OCI-M1 (cell line): ENCODE measurements at places on chromosomes 7 and 10.

GRCh38 chr10:119633538-119634218, 17.5 kb upstream of the BAG3 start:
- DNase-seq = no peak

GRCh38 chr7:75054744-75055143, 18.9 kb downstream of the RCC1L start:
- DNase-seq = no peak

DNA sequence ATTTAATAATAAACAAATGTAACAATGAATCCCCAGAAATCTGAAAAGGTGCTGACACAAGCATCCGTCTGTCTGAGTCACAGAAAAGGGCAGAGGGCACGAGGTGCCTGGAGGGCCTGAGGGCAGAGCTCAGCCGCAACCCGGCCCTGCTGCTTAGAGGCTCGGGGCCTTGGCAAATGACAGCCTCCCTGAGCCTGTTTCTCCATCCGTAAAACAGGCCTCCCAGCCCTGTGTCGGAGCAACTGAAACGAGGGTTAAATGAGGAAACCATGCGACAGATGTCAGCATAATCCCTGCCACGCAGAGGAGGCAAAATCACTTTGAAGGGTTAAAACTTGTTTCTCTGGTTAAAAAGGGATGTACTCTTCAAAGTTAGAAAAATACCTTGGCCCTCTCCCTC, 24.9 kb downstream of the NUDT1 start:
- DNase-seq = no peak

DNA sequence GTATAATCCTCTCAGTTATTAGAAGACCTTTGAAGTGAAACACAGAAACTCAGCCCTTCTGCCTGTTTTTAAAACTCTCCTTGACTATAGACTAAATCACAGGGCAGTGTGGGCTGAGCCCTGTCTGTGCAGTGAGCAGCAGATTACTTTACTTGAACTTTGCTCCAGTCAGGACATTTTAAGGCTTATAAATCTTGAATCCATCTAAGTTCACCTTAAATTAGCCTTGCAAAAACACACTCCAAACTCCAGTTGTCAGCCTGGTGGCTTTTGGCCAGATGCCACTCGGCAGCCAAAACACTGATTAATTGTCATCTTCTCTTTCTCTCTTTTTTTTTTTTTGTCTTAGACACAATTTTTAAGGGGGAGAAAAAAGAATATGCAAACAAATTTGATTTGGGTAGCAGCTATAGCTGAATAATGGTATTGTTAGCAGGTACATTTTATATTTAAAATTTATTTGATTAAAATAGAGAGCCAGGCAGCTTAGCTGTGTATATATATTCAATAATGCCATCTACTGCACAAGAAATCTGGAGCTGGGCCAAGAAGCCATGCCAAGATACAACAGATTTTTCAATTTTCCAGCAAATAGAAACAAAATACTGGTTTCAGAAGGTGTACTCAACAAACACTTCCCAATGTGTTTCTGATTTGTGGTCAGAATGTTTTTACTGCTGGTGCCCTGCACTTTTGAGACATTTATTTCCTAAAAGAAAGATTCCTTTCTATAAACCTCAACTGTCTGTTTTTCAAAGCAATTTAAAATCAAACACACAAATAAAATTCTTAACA, 247.7 kb downstream of the TFEC start:
- DNase-seq = peak; percentile 7

GRCh38 chr7:140683657-140684056, 10.9 kb downstream of the ADCK2 start:
- DNase-seq = no peak

- DNase-seq = peak; percentile 29
These were observed 1.2 kb downstream of the HOXA11 start for GRCh38 chr7:27183682-27184336.

DNA sequence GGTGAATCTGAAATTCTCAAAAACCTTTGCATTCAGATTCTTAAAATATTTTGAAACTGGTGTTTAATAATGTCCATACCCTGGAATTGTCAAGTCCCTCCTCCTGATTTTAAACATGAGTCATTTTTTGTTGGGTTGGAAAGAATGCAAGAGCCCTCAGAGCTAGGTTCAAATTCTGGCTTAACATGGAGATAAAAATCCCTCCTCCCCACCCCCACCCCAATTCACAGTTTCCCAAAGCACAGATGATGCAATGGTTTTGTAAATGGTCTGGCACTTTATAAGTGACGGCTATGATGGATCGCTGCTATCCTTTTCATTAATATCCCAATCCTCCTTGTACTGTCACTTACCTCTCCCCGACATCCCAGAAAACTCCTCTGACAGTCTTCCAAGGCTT, 332.8 kb downstream of the PLXNA4 start:
- peak; percentile 1 for DNase-seq

GRCh38 chr7:22117222-22117621, 171.5 kb upstream of the CDCA7L start:
- DNase-seq = no peak

GRCh38 chr7:88202799-88203198, 17.0 kb downstream of the SRI start:
- no peak for DNase-seq

- DNase-seq = no peak
These were observed 112.7 kb downstream of the GFRA1 start for GRCh38 chr10:116160271-116160670.

DNA sequence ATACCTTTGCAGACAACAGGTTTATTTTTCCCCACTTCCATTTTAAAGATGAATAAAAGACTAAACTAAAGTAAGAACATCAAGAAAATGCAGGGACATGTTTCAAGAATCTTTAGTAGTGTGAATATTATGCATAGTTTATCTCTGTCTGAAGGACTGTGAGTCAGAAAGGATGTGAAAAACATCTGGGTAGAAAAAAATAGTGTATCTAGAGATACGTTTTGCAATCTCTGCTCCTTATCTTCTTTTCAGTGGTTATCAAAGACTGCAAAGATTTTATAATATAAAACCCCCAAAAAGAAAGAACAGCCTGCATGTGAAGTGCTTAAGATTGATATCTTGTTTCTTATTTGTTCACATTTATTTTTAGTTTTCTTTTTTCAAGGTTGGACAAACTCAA, 101.9 kb upstream of the ARHGAP21 start:
- peak; percentile 16 for DNase-seq

GRCh38 chr7:96414931-96415292, 93.0 kb upstream of the SLC25A13 start:
- peak; percentile 92 for DNase-seq

DNA sequence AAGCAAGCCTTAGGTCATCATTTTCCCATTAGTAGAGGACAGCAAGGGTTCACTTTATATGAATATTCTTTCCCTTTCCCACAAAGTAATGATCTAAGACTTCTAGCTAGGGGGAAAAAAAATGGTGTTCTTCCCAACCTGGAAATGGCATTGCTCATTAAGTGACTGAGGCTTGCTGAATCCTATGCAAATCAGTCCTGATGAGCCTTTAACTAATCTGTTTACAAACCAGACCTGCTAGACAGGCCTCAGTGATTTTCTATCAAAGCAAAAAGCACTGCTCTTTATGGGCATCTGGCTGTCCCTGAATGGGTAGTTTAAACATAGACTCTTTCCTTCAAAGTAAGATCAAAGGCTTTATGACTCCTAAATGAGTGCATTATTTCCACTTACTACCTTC, 146.3 kb downstream of the HIBADH start:
- no peak for DNase-seq

DNA sequence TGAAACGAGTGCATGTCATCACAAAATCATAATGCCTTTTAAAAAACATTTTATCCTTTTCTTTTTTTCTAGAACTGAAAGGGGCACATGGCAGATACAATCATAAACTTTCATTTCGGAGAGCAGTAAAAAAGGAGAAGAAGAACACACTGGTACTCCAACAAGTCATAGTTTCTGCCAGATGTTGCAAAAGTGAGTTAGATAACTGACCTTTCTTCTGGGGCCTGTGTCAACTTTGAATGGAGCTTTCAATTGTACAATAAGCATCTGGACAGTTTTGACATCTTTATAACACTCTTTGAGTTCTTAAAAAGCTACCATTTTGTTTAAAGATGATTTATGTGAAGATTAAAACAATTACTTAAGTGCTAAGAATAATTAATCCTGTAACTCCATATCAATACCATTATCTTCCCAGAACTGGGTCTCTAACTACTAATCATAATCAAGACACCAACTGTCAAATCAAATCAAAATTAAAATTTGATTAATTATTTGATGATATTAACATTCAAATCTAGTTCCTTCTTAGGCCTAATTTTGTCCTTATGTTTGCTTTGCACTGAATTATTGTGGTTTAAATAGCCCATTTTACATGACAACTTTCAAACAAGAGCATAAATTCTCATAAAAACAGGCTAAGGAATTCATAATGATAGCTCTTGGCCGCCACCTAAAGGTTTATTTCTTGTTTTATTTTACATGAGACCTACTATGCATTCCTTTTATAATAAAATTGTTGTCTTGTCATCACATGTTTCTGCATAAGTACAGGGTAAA, 19.5 kb upstream of the ITGB8 start:
- DNase-seq = peak; percentile 71

GRCh38 chr10:43226851-43227845, 39.7 kb downstream of the RASGEF1A start:
- no peak for DNase-seq

DNA sequence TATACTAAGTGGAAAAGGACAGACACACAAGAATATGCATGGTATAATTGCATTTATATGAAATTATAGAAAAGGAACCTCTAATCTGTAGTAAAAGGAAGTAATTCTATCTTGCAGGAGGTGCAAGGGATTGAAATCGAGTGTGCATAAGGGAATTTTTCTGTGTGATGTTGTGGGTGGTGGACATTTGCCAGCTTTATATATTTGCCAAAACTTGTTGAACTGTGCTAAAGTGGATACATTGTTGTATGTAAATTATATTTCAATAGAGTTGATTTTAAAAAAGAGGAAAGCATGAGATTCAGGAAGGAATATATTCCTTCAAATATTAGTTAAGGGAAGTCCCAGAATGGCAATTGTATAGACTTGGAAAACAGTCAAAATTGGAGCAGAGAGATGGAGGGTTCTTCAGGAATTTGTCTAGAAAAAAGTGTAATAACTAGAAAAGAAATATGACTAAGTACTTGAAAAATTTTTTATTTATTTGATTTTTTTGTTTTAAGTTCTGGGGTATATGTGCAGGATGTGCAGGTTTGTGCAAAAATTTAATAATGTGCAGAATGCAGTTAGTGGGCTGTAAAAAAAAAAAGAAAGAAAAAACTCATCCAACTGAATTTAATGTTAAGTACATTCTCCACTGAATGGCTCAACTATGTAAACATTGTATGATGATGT, 96.1 kb downstream of the ARL4A start:
- DNase-seq = no peak

DNA sequence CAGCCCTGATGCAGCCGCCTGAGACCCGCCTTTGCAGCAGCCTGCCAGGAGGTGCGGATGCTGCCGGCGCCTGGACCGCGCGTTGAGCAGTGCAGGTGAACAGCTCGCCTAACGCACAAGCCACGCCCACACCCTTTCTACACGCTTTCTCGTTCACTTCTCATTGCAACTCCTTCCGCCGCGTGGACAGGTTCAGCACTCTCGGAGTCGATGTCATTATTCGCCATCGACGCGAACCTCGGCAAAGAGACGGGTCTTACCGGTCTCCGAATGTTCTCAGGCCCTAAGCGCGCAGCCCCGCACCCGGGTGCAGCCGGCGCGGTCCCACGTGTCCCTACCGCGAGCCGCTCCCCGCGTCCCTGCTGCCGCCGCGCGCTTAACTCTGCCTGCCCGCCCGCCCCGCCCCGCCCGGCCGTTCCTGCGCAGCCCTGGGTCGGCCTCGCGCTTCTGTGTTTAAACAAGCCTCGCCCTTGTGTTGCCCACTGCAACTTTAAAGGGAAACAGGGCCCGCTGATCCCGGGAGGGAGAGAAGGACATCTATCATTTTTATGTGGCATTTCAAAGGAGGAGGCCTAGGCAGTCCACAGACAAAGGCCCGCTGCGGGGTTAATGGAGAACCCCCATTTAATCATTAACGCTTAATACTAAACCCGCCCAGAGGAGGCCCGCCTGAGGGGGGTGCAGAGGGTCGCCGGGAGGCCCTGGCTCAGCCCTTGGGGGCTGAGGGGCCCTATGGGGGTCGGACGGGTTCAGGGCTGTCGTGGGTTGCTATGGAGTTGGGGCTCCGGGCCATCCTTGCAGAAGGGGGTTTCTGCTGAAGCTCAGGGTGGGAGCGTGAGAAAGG, 128.5 kb downstream of the WDR11 start:
- DNase-seq = no peak

GRCh38 chr7:74093671-74094223, 10.1 kb downstream of the LIMK1 start:
- no peak for DNase-seq

GRCh38 chr10:114800361-114800760, 21.2 kb upstream of the FHIP2A start:
- no peak for DNase-seq

DNA sequence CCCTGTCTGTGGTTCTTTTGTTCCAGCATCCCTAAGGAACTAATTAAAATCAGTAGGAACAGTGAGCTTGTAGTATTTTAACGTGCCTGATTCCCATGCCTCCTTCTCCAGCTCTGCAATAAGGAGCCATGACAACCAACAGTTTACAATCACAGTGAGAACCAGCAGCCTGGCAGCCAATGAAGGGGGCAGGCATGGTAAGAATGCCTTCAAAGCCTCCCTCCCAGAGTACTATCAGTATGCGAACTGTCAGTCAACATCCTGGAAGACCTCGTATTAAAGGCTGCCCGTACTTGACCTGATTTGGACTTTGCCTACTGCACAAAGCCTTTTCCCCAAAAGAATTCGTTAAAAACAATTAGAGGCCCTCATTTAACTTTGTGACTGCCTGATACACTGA, 7.7 kb downstream of the ZPBP start:
- DNase-seq = no peak

GRCh38 chr7:156577645-156578577, 62.7 kb upstream of the RNF32 start:
- DNase-seq = no peak

GRCh38 chr10:89171263-89171872, 35.7 kb downstream of the CH25H start:
- DNase-seq = no peak

- no peak for DNase-seq
These were observed 1.6 kb downstream of the DENND11 start for GRCh38 chr7:141700296-141700847.

- peak; percentile 18 for DNase-seq
These were observed 256.2 kb downstream of the LHFPL3 start for GRCh38 chr7:104584620-104585019.

GRCh38 chr7:35258125-35258867, 4.4 kb upstream of the TBX20 start:
- no peak for DNase-seq

- no peak for DNase-seq
These were observed 12.0 kb downstream of the FXYD4 start for GRCh38 chr10:43383204-43383971.

GRCh38 chr10:11057018-11057417, 39.3 kb downstream of the CELF2 start:
- DNase-seq = no peak

- peak; percentile 91 for DNase-seq
These were observed at the start of gene STK17A for GRCh38 chr7:43582503-43583423. Gene STK17A (plus strand): TSS chr7:43583108. CDS start chr7:43583244, 136 bp downstream.

DNA sequence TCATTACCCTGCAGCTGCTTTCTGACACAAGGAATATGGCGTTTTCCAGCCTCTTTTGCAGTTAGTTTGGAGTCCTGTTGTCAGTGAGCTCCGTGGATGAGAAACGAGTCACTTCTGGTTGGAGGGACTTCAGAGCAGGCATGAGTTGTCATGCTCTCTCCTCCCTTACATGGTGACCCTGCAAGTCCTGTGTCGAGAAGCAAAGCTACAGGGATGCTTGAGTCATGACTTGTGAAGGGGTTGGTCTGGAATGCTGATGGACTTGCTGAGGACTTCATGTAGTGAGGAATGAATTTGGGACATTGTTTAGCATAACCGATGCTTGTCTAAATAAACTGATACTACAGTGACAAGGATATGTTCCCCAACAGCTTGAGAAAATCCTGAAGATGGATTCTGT, 108.8 kb downstream of the ADCYAP1R1 start:
- no peak for DNase-seq
